B cell (primary cell): ENCODE measurements at places on chromosomes 5 and 9. TPM values are rescaled to one million over a fixed set of nuclear protein-coding genes. Genes with fewer than 3 reads are reported as not detected.

The FAM151B gene
- not detected in 2 replicates for polyA plus RNA-seq

GRCh38 chr9:134690301-134690751 lies 48.7 kb downstream of the COL5A1 start:
- DNase-seq: no peak

DNA sequence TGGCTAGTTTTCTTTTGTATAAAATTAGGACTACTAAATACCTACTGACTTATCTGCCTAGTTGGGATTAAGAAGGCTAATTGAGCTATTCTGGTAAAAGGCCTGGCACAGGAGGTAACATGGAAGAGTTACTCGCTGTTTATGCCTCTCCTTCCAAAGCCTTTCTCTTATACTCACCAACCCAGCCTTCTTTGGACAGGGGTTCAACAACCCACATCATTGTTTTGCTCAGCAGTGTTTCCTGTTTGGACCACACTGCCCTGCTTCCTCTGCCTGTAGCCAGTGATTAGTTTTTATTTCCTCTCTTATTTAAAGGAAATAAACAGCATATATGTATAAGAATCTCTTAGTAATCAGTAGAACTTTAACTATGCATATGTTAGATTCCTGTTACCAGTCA lies 85.1 kb upstream of the TLX3 start:
- no peak for DNase-seq

The C5orf58 gene
- not detected in 2 replicates for polyA plus RNA-seq

The CBY3 gene
- 0.13 and 0.20 TPM in 2 replicates for polyA plus RNA-seq

DNA sequence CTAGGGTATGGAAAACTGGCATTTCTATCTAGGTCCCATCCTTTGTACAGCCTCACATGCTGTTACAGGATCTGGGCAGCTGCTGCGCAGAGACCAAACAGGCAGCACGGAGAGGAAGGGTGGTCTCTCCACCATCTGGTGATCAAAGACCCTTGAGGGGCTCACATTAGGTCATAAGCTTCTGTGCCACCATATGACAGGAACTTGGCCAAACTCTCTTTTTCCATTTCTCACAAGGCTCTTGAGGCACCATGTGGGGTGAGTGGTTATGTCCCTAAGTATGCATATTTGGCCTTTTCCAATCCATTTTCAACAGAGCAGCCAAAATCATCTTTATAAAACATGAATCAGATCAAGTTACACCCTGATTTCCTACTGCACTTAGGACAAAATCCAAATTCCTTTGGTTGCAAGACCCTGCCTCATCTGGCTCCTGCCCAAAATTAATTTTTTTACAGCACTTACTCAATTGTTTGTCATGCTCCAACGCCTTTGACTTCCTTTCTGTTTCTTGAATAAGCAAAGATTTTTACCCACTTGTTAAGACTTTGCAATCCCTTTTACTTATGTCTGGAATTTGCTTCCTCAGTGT lies 730.0 kb downstream of the MAT2B start:
- DNase-seq: no peak

The NKD2 gene
- 0.12 TPM in 2 replicates for polyA plus RNA-seq

DNA sequence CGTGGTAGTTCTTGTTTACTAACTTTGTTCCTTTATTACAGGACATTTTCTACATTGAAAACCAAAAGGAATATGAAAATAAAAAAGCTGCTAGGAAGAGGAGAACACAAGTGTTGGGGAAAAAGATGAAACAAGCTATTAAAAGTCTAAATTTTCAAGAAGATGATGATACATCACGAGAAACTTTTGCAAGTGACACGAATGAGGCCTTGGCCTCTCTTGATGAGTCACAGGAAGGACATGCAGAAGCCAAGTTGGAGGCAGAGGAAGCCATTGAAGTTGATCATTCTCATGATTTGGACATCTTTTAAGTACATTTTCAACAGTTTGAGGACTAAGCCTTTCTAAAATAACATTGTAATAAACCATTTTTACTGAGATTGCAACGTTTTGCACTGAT lies 23.8 kb downstream of the PHAX start:
- DNase-seq: no peak

The F12 gene
- 3.1 and 6.5 TPM in 2 replicates for polyA plus RNA-seq

DNA sequence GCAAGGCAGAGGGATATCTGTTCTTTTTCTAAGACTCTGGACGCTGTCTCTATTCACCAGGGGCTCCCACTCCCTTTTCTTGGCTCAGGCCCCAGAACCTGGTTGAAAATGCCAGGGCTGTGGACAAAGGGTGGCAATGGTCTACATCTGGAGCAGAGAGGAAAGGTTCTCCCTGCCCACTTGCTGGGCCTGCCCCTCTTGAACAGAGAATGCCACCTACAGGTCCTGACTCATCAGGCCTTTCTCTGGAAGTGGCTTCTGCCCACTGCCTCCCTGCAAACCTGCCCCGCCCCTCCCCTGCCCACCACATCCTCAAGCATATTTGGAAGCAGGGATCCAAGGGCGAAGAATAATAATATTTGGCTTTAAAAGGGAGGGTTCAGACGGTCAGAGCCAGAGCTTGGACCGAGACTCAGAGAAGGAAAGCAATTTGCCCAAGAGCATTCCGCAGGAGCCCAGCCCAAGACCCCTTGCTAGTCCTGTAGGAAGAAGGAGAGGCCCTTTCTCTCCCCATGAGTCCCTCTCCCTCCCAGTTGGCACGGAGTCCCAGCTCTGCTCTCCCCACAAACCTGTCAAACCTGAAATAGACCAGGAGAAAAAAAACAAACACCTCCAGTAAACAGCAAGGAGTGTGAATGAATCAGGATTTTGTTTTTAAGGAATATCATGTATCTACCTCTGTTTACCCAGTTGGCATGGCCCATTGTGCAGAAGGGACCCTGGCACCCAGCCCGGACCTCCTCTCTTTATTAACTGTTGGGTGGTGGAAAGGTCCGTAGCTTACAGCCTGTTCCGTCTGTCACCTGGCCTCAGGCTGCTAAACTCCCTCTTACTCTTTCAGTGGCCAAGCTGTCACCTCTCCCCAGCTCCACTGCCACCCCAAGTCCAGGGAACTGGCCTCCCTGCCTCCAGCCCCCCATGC lies 37.7 kb upstream of the STXBP1 start:
- no peak for DNase-seq

GRCh38 chr5:101904736-101905135 lies 391.3 kb downstream of the SLCO4C1 start:
- DNase-seq: no peak

The SPINK4 gene
- not detected in 2 replicates for polyA plus RNA-seq

- DNase-seq: no peak
These were observed 137.7 kb upstream of the GRIA1 start for GRCh38 chr5:153352685-153353219.

DNA sequence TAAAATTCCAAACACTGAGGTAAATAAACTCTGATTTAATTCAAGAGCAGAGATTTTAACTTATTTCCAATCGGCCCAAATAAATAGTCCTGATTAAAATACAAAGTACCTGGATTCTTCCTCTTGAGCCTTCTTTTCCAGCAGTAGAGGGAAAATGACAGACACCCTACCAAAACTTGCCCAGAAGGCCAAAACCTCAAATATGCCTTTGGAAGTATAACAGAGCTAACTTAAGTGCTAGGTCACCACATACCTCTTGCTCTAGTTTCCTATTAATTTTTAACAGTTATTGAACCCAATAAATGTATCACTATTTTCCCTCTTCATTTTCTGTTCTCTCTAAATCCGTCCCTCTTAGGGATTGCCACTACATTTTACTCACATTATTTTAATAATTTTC lies 1.4 kb downstream of the BAAT start:
- DNase-seq: no peak

The ZNF483 gene
- 0.43 and 0.78 TPM in 2 replicates for polyA plus RNA-seq

The HAPLN1 gene
- polyA plus RNA-seq: not detected in 2 replicates

- DNase-seq: no peak
These were observed 75.2 kb upstream of the MPDZ start for GRCh38 chr9:13354733-13355132.
